Stimulated activated CD8-positive, alpha-beta memory T cell treated with anti-CD3 and anti-CD28 coated beads, Interleukin-12 subunit alpha, Interleukin-12 subunit beta, amount 100 ng/mL, for 4 hours (primary cell): ENCODE measurements at places on chromosomes 16 and 17.
A peak's percentile ranks its signal among the peaks of the same experiment; 100 is the strongest.

DNA sequence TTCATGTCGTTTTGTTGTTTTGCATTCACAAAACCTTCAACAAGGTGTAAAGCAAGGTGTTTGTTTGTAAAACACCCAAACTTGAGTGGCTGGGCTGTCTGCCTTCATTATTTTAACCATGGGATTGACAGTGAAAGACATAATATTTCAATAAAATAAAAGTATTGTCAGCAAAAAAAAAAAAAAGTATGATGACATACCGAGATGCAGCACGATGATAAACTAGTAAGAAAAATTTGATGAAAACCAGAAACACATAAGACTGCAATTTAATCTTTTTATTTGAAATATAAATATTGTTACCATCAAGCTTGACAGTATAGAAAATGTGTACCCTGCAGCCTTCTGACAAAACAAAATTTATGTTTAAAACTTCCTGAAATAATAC, 419.3 kb upstream of the DYNLRB2 start:
- no peak for DNase-seq

DNA sequence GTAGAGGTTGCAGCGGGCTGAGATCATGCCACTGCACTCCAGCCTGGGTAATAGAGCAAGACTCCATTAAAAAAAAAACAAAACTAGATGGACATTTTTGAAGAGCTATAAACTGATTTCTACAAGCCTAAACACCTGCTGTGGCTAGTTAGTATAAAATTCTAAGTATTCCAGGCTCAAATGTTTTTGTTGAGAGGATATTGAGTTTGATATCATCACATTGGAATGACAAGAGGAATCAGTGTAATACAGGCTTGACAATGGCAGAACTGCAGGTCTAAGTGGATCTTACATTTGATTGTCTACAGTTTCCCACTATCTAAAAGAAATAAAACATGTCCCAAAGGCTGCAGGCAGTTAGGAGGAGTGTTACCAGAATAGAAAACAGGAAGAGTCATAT, 23.9 kb upstream of the DLX3 start:
- DNase-seq, result no peak

DNA sequence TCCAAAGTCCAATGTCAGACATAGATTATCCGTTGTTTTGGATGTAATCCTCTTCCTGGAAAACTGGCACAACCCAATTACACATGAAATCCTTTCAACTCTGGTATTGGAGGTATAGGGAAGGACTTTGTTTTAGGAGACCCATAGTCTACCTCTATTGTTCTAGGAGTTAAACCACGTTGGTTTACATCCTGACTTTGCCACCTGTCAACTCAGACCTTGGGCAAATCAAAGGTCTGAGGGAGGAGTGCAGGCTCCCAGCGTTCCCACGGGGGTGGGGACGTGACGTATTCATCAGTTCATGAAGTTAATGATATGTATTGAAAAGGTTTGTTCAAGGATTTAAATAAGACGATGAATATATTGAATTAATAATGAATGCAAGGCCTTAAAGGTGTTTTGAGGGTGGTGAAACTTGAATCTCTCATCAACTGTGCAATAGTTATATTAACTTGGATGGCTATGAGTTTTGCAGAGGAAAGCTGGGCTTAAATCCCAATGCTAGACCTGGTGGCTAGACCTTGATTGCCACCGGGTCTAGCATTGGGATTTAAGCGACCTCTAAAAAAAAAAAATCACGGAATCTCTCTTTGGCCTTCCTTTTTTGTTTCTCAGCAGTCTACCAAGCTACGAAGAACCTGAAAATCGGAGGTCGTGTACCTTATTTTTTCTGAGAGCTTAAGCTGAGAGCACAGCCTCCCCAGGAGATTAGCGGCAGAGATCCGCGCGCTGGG, 744 bp upstream of the NF1 start:
- DNase-seq, result no peak

- DNase-seq, result no peak
Observed at GRCh38 chr17:10745231-10745630, 15.4 kb upstream of the TMEM220 start.

DNA sequence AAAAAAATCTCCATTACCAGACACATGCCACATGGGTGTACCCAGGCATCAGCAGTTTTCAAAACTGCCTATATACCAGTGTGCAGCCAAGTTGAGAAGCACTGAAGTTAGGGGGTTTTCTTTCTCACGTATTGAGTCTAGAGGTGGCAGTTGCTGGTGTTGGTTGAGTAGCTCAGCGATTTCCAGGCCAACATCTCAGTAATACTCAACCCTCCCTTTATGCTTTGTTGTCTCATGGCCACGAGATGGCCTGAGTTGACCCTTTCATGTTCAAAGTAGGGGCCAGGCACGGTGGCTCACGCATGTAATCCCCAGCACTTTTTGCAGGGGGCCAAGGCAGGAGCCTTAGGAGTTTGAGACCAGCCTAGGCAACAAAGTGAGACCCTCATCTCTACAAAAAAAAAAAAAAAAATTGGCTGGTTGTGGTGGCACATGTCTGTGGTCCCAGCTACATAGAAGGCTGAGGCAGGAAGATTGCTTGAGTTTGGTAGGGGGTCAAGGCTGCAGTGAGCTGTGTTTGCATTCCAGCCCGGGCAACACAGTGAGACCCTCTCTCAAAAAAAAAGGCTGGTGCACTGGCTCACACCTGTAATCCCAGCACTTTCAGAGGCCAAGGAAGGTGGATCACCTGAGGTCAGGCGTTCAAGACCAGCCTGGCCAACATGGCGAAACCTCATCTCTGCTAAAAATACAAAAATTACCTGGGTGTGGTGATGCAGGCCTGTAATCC, 10.8 kb downstream of the LRRC3C start:
- DNase-seq, result no peak

DNA sequence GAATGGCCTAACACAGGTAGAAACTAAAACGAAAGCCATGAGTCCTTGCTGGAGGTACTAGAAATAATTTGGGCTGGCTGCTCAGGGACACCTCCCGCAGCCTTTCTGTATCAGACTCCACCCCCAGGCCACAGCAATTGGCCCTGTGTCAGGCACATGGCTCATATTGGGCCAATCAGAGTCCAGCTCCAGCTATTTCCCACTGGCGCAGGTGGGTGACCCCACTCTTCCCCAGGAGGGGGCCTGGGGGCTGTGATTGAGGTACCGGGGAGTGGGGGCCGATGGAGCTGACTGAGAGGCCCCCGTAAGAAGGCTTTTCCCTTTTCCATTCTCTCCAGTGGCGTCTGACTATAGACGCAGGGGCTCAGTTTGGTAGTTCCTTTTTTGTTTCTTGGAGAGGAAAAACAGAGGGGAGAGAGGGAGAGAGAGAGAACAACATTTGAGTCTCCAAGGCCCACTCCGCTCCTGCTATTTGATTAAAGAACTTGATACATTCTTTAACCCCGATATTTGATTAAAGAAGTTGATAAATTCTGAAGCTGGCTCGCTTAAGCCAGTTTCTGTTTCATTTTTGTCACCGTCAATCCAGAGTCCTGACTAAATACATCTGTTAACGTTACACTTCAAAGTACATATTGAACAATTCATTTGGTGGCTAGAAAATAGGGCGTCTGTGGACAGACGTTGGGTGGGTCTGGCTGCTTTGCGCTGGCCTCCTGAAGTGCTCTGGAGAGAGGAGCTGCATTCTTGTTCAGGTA, 26.3 kb downstream of the FOXL1 start:
- peak; percentile 7 for DNase-seq

DNA sequence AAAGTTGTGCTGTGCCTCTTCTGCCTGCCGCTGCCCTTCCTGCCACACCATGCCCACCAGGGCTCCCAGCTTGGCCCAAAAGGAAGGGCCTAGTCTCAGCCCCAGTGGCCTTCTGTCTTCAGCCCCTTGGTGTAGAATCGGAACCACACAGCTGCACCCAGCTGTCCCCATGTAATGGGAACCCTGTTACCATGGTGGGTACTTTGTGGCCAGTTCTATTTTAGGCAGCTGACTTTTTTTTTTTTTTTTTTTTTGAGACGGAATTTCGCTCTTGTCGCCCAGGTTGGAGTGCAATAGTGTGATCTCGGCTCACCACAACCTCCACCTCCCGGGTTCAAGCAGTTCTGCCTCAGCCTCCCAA, 163.3 kb upstream of the GSE1 start:
- DNase-seq, result no peak

DNA sequence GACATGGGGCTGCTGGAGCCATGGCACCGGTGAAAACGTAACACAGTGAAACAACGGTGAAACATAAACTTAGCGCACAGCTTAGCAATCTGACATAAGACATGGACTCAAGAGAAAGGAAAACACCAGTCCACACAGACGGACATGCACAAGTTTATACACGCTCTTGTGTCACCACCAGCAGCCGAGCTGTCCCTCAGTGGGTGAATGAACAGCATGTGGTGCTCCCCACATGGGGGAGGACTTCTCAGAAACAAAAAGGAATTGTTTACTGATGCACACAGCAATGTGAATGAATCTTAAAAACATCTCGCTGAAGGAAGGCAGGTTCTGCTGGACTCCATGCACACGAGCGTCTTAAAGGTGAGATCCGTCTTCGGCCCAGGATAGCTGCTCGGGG, 34.2 kb downstream of the KLHDC4 start:
- no peak for DNase-seq
